ENCODE measurements at places on chromosomes 1 and 21.

DNA sequence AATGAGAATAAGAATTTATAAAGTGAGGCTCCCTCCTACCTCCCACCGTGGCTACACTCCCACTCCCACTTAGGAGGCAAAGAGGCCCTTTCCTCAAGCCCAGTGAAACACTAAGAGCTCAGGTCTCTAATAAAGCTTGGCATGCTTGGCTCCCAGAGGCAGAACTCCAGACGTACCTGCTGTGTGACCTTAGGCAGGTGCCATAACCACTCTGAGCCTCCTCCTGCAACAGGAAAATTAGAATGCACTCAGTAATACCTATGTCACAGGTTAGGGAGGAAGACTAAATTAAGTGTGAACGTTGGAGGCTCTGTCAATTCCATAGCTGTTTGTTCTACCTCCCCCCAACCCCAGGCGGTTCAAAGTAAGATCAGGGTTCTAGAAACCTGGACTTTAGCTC, 16.5 kb upstream of the SLC26A9 start:
- DNase-seq, result no peak

DNA sequence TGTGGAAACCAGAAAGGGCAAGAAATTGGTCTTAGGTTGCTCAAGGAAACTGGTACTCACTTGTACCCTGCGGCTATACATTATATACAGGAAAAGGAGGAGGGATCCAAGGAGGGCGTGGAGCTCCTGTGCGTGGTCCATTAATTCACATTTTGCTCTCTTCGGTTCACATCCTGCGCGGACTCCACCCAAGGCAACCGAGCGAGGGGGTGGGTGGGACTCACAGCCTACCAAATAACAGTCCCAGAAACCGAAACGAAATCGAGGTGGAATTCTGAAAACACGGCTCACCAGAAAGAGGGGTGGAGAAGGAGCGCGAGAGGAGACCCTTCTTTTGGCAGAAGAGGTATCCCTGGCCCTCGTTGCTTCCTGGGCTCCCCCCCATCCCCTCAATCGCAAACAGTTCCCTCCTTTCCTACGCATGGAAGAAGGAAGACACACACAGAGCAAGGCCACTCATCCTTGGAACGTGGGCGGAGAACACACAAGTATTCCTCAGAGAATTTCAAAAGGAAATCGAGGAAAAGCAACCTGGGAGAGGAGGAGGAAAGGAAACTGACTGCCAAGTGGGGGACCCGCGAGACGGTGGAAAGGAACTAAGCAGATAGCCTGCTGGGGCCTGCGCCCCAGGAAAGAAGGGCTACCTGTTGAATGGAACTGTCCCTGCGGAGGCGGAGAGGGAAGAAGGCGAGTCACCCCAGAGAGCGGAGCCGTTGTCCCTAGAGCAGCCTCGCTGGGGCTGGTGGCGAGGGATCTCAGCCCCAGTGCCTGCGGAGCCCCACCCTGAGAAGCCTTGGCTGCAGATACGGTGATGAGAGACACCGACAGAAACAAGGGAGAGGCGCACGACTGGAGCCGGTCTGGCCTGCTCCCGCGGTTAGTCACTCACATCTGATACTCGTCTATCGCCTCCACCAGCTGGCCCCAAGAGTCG, 705 bp downstream of the AIDA start:
- peak; percentile 77 for DNase-seq

GRCh38 chr1:234731569-234732085, 121.6 kb upstream of the IRF2BP2 start:
- peak; percentile 70 for DNase-seq

- no peak for DNase-seq
Measured at GRCh38 chr1:189675712-189676244, 801.9 kb downstream of the BRINP3 start.

DNA sequence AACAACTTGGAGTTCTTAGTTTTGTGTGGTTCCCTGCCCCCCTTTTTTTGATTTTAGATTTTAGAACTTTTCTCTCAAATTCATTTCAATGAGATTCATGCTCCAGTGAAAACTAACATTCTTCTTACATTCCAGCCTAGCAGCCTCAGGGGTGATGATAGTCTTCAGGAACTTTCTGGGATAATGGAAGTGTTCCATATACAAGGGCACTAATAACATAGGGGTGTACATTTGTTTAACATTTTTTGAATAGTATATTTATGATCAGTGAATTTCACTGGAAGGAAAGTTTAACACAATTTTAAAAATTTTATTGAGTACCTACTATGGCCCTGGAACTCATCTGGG, 61.4 kb upstream of the ZNF648 start:
- DNase-seq, result no peak

DNA sequence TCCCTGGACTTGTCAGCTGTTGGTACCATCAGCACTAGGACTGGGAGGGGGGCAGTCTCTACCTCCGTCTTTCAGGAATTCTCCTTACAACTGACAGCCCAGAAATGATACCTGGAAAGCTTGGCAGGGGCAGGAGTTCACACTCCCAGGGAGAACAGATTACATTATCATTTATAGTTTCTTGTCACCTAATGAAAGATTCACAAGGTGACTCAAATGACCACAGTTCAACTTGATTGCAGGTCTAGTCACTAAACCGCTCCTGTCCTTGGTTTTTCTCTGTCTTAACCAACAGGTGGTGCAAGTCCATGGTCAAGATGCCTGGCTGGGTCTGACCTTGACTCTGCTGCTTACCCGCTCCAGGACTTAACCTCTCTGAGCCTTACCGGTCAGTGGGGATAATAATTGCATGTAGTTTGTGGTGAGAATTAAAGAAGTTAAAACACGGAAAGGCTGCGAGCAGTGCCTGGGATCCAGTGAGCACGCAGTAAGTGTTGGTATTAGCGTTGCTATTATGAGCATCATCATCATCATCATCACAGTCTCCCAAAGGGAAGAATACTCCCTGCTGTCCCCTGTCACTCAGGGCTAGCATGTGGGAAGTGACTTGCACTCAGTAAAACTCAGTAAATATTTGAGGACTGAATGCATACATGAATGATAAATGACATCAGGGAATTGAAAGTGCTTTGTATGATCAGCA, 125.3 kb upstream of the CD34 start:
- DNase-seq, result no peak

GRCh38 chr1:119861547-119861946, 34.8 kb downstream of the ADAM30 start:
- DNase-seq, result no peak

DNA sequence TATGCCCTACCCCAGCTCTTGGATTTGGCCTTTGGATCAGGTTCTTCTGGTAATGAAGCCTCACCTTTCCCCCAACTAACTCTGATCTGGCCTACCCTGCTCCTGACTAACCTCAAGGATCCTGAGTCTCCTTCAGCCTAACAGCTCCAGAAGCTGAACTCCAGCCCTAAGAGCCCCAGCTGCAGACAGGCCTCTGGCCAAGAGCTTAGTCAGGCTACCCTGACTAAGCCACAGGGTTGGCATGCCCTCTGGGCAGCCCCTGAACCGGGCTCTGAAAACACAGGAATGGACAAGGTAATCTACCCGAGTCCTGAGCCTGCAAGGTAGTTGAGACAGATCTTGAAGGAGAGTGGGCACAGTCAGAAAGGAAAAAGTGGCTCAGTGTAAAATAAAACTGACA, 29.4 kb downstream of the COA7 start:
- no peak for DNase-seq

DNA sequence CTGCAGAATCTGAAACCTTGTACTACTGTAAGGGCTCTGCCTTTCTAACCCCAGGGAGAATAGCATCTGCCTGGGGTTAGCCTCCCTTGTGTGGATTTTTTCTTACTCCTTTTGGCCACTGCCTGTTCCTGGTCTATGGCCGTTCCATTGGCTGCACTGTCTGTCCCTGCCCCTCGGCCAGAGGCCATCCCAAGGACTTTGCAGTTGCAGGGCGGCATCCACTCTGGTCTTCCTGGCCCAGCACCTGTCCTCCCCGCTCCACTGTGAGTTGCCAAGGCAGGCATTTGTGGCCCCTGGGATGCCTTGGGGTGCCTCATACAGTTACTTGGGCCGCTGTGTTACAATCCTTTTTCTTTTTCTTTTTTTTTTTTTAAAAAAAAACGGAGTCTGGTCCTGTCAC, 45.8 kb downstream of the PDE9A start:
- DNase-seq, result no peak

- no peak for DNase-seq
Measured at GRCh38 chr1:214466403-214467077, 84.9 kb downstream of the PTPN14 start.

DNA sequence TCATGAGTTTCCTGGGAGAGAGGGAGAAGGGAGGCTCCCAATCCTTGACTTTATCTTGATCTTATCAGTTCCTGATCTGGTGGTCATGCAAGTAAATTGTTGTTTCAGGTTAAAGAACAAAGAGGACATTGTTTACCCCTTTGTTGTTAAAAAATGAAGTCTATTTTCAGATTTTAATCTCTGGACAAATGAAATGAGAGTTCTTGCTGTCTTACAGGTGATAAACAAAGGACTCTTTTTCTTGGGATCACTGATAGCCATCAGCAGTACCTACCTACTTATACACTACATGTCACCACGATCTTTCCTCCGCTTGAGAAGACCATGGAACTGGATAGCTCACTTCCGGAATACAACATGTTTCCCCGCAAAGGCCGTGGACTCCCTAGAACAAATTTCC, 48.4 kb downstream of the CHML start:
- DNase-seq, result no peak

GRCh38 chr1:173853074-173853473, 14.7 kb downstream of the GAS5 start:
- DNase-seq, result no peak

GRCh38 chr1:87402241-87403002, 73.7 kb downstream of the LMO4 start:
- DNase-seq, result no peak

GRCh38 chr21:16134134-16134533, 404.4 kb downstream of the USP25 start:
- DNase-seq, result no peak

DNA sequence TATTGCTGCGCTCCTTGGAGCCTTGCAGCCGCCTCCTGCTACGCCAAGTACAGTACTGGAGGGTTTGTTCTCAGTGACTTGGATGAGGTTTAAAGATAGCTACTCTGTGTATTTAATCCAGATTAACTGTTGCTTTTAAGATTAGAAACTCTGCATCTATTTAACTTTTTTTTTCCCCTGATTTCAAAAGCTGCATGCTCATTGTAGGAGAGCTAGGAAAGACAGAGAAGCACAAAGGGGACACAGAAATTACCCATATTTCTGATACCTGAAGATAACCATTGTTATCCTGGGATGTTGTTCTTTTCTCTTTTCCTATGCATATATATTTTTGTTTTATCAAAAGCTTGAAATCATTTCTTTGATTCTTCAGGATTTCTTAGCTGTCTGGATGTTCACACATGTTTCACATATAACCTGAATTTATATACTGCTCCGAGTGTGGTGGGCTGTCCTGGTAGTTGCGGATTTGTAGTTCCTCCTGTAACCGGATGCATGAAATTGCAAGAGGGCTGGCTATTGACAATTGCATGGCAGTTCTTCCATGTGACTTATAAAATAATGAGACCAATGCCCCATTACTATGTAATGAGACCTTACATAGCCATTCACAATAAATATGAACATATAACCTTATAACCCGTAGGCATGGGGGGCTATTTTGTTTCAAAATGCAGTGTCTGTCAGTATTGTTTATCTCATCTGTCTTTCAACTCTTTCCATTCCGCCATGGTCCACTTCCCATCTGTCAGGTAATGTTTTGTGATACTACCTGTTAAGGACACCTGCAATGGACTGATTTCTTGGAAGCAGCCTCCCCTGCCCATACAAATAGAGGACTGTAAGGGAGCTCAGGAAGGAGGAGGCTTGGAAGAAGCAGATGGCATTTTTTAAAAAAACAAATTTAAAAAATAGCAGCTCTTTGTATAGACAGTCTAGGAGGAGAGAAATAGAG, 1.4 kb downstream of the RAVER2 start:
- DNase-seq, result no peak

- DNase-seq, result no peak
Measured at GRCh38 chr21:43023175-43023574, 48.8 kb downstream of the PKNOX1 start.

- peak; percentile 43 for DNase-seq
Measured at GRCh38 chr1:214441119-214441518, 110.3 kb downstream of the PTPN14 start.

DNA sequence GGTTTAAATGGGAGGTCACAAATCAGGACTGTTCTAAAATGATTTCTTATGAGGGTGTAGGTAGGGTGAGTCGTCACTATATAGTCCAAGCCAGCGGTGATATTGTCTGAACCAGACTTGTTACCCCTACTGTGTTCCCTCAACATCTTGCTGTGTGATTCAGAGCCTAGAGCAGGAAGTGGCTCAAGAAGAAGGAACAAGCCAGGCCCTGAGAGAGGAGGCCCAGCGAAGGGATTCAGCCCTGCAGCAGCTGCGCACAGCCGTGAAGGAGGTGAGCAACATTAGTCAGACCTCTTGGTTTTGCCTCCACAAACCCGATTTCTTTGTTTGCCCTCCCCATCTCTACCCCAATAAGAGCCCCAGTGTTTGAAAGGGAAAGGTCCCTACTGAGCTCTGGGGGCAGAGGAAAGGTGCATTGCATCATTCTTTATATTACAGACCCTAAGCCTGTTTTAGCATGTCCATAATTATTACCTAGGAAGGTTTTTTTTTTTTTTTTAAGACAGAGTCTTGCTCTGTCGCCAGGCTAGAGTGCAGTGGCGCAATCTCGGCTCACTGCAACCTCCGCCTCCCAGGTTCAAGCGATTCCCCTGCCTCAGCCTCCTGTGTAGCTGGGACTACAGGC, 5.0 kb upstream of the SH3BGRL3 start:
- DNase-seq, result peak; percentile 40

DNA sequence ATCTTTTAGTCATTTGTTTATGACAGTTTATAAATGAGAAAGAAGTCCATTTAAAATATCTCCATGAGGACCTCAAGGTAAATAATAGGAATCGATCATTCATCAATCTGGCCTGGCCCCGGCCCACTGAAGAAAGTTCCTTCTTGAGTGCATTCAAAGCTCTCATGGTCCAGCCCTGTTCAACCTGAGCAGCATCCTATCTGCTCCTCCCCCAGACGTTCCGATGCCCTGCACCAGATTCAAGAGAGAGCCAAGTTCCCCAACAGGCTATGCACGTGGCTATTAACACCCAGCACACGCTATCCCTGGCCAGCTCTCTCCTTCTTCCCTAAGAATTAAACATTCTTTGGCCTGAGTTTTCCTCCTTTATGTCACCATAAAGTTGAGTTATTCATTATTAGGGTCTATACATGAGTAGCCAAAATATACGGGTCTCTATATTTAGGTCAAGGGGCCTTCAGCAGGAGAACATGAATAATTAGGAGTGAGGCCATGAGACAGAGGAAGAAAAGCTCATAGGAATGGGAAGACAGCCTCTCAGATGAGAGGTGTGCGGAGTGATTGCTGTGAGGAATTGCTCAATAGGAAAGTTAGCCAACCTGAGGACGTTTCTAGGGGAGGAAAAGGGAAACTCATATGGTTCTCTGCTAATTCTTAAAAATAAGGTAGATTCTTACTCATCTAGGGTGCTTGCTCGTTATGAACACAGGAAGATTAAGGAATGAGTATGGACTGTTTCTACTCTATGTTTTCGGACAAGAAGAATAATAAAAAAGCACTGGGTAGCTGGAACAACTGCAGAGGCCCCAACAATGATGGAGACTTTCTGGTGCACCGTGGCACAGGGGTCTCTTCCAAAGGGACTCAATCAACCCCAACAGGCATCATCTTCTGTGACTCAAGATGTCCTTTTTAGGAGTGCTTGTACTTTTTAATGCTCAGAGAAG, 23.6 kb downstream of the RUNX1 start:
- DNase-seq, result no peak

- no peak for DNase-seq
Measured at GRCh38 chr1:94398356-94398755, 19.8 kb upstream of the ABCD3 start.

- DNase-seq, result peak; percentile 2
Measured at GRCh38 chr1:215146240-215146975, 63.9 kb downstream of the KCNK2 start.

Measured in activated CD4-positive, alpha-beta T cell treated with anti-CD3 and anti-CD28 coated beads, Interleukin-2, Interleukin-6, amounts not matched to agents 100 ng/mL and 50 ng/mL, durations not matched to agents 16 hours and 8 hours (primary cell).